ENCODE measurements at places on chromosomes 1 and 21.

DNA sequence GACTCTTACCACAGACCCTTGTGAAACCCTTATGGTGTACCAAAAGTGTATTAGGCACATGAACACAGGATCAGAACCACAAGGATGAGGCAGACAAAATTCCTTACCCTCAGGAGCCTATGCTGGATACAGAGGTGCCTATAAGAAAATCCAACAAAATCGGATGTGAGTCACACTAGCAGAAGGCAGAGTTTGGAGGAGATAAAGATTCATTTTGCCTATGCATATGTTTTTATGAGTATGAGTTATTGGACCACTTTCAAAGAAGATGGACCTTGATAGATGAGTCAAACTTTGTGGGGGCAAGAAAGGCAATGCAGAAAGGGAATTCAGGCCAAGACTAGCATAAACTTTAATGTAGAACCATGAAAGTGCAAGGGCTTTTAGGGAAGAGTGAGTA is 17.0 kb downstream of the CAMK1G start:
- no peak for DNase-seq

DNA sequence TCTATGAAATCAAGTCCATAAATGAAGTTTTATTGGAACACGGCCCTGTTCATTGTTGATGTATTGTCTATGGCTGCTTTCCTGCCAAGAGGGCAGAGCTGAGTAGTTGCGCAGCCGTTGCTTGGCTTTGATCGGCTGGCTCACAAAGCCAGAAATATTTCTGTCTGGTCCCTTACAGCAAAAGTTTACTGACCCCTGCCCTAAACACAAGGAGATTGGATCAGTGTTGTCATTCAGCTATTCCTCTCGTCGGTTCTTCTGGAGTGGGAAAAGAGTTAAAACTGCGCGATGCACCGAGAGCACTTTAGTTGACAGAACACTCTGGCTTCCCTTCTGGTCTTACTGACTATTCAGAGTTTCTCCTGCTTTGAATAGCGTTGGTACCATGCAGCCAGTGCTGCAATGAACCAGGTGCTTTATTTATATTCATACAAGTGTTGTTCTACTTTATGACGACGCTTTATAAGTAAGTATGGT is 868 bp downstream of the ZBTB40 start:
- no peak for DNase-seq

- DNase-seq: no peak
These were observed 280.3 kb upstream of the POU3F1 start for GRCh38 chr1:38326856-38327255.

- no peak for DNase-seq
These were observed 362.3 kb downstream of the HLX start for GRCh38 chr1:221241592-221241991.

DNA sequence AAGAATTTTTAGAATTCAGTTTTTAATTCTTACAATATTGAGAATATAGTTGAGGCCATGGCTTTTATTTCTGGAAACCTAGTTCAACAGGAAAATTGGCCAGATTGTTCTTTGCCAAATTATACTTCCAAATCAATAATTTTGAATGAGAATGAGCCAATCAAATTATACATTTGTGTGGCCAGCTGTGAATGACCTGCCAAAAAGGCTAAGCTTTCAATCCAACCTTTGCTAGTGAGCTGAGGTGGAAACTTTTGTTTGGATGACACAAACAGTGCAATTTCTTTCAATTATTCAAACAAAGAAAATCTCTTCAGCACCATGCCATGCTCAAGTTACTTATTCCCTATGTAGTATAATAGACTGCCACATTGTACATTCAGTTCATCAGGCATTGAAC is 167.8 kb downstream of the PATJ start:
- DNase-seq: no peak

- no peak for DNase-seq
These were observed 23.5 kb upstream of the LRRN2 start for GRCh38 chr1:204709021-204709420.

DNA sequence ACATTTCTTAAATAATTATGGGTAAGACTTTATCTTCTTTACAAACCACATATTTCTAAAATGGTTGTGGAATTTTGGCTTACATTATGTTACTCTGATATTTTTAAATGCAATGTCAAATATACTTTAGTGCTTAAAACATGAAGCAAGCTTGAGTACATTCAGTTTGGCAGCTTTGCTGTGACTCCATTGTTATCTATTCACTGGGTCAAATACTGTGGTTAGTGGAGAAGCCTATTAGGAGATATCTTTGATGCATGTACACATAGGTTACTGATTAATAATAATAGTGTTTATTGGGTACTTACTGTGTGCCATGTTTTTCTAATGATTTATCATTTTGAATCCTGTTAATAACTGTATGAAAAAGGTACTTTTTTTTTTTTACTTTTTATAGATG is 520.4 kb upstream of the B3GALT2 start:
- DNase-seq: no peak

DNA sequence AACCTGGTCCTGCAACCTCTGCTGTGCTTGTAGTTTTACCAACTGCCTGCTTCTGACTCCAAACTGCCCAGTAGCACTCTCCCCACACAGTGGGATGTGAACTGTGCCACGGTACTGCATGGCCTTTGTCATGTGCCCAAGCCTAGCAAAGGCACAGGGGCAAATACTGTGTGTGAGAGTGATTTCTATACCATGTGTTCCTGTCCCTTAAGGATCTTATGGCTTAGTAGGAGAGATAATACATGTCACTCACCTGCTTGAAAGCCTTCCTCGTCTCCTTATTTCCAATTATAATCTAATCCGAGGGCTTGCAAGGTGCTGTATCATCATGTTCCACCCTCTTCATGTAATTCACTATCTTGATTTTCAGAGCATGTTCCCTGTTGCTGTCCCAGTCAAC is 51.3 kb downstream of the UBE4B start:
- no peak for DNase-seq

GRCh38 chr1:220741349-220741748 is 6.8 kb upstream of the MTARC2 start:
- no peak for DNase-seq

- no peak for DNase-seq
These were observed 73.2 kb downstream of the DISC1 start for GRCh38 chr1:231699784-231700183.

DNA sequence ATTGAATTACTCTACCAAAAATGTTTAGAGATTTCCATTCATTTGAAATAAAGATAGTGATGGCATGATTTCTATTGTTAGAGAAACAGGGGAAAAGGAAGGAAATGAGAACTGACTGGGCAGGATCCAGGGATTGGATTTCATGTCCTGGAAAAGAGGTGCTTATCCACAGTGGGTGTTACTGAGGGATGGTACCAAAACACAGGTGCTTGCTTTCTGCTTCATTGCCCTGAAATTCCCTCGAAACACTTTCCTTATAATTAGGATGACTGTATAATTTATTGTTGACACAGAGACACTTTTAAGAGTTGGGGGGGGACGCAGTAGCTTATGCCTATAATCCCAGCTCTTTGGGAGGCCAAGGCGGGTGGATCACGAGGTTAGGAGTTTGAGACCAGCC is 185.0 kb upstream of the KCNK2 start:
- DNase-seq: no peak

DNA sequence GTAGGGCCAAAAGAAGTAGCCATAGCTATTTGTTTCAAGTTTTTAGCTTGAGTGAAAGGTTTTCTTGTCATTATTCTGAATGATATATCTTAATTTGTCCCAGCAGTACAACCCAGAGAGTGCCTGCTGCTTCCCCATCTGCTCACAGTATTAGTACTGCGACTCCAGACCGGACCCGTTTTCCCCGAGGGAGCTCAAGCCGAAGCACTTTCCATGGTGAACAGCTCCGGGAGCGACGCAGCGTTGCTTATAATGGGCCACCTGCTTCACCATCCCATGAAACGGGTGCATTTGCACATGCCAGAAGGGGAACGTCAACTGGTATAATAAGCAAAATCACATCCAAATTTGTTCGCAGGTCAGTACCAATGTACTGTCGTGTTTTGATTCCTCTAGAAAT is 37.2 kb upstream of the C1orf115 start:
- no peak for DNase-seq

GRCh38 chr1:151578941-151579340 is 32.9 kb upstream of the SNX27 start:
- DNase-seq: no peak

DNA sequence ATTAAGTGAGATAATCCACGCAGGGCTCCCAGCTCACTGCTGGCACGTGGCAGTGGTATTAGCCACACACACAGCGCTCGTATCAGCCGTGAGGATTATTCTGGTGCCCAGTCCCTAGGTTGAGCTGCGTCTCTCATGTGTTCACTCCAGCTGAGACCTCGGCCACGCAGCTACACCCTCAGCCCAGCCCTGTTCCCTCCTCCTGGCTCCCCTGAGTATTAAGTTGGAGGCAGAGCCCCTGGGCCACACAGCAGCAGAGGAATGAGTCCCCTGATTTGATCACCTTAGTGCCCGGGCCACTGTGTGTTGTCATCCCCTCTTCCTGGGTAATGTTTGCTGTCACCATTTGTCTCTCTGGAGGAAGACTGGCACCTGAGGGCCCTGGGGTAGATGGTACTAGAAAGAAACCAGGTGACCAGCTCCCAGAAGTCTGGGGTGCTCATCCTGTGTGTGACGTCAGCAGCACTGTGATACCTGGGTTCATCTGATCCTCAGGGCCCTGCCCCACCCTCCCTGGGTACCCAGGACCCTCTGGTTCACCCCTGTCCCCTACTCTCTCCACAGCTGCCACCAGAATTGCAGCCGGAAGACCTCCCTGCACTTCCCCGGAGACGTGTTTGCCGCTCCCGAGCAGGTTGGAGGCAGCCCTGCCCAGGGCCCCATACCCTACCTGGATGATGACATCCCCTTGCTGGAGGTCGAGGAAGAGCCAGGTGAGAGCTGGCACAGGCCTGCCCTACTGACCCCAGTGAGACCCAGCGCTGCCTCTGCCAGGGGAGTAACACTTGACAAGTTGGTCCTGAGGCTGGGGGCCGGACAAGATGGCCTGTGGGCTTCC is 40.1 kb downstream of the DISP3 start:
- no peak for DNase-seq

GRCh38 chr21:25556091-25556490 is 51.2 kb downstream of the MRPL39 start:
- no peak for DNase-seq

GRCh38 chr1:93395195-93395594 is 49.5 kb downstream of the DR1 start:
- no peak for DNase-seq

- no peak for DNase-seq
These were observed 417.0 kb downstream of the PTBP2 start for GRCh38 chr1:97138515-97139032.

DNA sequence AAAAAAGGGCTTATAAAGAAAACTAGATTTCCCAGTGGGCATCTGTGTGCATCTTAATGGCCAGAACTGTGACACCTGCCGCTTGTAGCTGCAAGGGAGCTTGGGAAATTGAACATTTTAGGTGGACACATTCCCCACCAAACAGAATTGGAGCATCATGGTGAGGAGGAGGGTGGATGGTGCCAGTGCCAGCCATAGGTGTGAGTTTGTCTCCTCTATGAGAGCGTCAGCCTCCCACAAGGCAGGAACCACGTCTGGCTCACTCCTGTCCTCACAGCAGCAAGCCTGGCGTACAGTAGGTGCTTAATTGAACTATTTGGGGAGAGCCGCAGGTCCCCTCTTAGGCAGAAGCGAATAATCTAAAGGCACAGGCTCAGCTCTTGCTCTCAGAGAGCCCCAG is 124.5 kb upstream of the TMEM51 start:
- DNase-seq: no peak

DNA sequence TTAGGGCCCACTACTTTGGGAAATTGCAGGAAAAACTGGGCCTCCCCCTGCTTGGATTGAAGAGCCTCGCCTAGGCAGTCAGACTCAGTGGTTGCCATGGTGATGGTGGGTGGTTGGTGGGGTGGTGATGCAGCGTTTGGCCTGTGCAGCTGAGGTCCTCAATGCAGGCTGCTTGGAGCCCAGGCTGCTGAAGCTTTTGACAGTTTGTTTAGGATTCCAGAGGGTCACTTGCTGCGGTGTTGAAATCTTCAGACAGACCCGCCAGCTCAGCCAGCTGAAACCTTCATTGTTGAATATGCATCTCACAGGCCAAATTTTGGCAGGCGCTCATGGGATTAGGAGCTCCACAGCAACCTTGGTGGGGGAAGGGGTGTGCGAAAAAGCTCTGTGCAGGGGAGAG is 67.9 kb downstream of the CACNA1E start:
- no peak for DNase-seq

DNA sequence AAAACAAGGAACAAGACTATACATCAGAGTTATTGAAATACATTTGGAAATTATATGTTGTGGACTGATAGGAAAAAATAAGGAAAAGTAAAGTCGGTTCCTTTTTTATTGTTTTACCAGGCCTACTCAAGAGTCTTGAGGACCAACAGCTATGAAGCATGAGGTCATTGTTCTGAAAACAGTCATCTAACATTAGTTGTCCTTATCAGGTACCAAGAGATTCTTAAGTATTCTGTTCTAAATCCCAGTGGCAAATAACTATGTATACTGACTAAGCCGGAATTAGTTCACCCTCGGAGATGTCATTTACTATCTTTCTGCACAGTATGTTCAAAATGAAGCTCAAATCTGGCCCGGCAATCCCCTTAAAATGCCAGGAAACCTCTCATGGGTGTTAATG is 585 bp downstream of the ADGRL4 start:
- no peak for DNase-seq

DNA sequence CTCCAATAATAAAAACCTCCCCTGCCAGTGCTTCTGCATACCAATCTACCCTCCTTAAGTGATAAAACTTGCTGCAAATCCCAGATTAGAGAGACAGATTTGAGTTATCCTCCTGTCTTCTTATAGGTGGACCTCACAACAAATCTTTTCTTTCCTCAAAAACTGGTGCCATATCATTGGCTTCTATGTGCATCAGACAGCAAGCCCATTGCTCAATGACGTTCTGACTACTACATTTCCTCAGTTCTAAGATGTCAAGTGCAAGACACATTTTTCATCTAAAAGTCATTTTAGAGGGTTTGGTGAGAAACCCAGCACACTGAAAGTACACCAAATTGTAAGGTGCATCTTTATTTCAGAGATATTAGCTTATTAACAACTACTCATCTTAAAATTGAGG is 107.8 kb upstream of the VAV3 start:
- DNase-seq: no peak

DNA sequence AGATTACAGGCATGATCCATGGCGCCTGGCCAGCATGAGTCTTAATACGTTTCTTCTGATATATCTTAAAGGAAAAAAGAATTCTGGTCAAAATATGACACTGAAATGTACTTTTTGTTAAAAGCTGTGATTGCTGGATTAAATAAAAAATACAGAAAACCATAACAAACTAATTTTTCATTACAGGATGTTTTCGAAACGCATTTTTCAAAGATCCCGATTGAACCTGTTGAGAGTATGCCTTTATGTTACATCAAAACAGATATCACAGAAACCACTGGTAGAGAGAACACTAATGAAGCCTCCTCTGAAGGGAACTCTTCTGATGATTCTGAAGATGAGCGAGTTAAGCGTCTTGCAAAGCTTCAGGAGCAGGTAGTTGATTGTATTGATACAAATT is 30.2 kb downstream of the BRDT start:
- DNase-seq: no peak

DNA sequence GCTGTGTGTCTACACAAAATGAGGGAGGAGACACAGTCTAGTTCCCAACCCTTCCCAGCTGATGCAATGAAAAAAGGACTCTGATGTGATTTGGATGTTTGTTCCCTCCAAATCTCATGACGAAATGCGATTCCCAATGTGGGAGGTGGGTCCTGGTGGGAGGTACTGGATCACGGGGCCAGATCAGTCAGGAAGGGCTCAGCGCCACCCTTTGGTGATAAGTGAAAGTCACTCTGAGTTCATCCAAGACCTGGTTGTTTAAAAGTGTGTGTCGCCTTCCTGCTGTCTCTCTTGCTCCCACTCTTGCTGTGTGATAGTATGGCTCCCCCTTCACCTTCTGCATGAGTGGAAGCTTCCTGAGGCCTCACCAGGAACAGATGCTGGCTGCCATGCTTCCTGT is 63.2 kb downstream of the GNG4 start:
- no peak for DNase-seq

Data from BJ (cell line).